ENCODE measurements at places on chromosomes 1 and 21.

GRCh38 chr1:161763522-161764098 is 2.5 kb upstream of the ATF6 start:
- DNase-seq, result peak; percentile 28

GRCh38 chr1:57451516-57451915 is 27.7 kb upstream of the DAB1 start:
- DNase-seq, result no peak

DNA sequence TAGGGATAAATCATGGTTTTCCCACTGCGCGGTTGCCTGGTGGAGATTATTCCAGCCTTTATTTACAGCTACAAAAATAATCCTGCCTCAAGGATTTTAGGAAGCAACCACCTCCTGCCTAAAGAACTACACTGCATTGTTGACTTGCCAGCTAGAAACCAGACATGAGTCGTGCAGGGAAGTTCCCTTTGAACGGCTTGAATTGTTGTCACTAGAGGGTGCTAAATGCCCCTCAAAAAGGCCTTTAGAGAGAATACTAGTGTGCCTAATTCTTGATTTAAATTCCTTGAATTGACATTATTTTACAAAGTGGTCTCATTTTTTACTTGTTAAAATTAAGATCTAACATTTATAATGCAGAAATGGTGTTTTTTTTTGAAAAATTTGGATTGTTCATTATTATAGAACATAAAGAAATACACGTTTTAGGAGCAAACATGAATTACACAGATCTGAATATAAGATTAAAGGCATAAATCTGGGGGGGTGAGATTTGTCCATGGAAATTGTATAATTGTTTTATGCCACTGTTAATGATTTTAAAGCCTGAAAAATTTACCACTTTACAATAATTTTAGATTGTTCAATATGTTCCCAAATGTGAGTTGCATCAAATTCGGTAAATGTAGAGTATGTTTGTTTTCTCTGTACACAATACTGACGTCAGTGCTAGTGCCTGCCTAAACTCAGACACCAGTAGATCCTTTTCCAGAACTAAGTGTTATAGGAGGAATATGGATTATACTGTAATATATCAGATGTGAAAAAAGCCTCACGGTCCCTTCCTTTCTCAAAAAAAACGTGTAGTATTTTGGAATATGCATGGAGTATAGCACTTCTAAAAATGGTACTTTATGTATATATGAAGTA is 7.6 kb upstream of the ERG start:
- DNase-seq, result no peak

- no peak for DNase-seq
These were observed 53.6 kb upstream of the HP1BP3 start for GRCh38 chr1:20840731-20841130.

- no peak for DNase-seq
These were observed 72.3 kb upstream of the COL11A1 start for GRCh38 chr1:103180660-103181059.

DNA sequence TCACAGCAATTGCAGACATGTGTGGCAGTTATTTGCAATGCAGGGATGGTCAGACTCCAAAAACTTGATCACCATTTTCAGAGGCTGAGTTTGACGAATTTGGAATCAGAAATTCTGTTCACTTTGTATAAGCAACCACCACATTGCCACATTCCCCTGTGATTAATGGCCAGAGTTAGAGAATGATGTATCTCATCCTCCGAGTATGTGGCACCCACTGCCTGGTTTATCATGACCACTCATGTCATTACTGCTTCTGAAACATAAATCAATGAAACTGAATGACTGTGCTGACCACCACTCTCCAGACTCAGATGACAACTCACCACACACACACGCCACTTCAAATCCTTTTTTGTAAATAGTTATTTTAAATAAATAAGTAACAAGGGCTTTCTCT is 66.6 kb upstream of the CACHD1 start:
- DNase-seq, result no peak

- DNase-seq, result no peak
These were observed 13.9 kb upstream of the BTG2 start for GRCh38 chr1:203291201-203292096.

- no peak for DNase-seq
These were observed 15.3 kb upstream of the AGPAT3 start for GRCh38 chr21:43849532-43850299.

Measured in stimulated activated CD4-positive, alpha-beta T cell treated with anti-CD3 and anti-CD28 coated beads, TNF-alpha, amount 100 ng/mL, for 24 hours (primary cell).